Activated CD8-positive, alpha-beta memory T cell treated with anti-CD3 and anti-CD28 coated beads for 1 hour (primary cell): ENCODE measurements at places on chromosomes 13 and 19.

GRCh38 chr13:26340807-26341206 is 86.9 kb downstream of the CDK8 start:
- DNase-seq: no peak

DNA sequence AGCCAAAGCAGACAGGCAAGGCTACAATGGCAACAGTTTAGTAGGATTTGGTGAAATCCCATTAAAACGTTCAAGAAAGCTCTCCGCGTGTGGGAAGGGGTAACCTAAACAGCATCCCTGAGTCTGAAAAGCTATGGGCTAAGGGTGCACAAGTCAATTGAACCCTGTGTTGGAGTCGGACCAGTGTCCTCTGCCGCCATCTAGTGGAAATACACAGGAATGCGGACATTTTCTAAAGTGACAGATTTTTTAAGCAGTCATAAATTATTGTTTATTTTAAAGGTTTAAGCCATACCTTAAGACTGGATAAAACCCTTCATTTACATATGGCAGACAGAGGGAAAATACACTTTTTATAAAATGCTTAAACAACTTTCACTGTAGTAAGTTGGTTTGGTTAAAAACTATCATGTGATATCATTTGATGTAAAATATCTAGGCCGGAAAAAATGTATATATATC is 26.5 kb upstream of the LSM14A start:
- DNase-seq: no peak

DNA sequence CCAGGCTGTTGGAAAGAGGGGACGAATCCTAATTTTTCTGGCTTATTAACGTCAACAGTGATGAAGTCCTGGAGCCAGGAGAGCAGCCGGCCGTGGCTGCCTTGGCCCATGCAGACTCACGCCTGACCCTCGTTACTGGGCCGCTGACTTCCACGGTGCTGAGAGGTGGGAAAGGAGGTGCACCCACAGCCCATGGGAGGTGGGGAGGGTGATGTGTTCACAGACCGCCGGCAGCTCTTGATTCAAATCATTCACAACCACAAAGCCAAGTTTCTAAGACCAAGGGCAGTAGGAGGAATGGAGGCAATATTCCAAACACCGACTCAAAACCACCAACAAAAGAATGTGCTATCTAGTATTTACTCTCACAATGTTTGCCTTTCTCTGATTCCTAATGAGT is 24.3 kb downstream of the COL4A2 start:
- DNase-seq: no peak

DNA sequence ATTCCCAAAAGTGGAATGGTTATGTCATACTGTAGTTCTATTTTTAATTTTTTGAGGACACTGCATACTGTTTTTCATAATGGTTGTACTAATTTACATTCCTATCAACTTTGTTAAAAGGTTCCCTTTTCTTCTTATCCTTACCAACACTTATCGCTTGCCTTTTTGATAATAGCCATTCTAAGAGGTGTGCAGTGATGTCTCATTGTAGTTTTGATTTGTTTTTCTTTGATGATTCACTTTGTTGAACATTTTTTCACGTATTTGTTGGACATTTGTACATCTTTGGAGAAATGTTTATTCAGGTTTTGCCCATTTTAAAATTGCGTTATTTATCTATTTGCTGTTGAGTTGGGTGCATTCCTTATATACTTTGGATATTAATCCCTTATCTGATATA is 188.8 kb upstream of the SPRY2 start:
- no peak for DNase-seq

DNA sequence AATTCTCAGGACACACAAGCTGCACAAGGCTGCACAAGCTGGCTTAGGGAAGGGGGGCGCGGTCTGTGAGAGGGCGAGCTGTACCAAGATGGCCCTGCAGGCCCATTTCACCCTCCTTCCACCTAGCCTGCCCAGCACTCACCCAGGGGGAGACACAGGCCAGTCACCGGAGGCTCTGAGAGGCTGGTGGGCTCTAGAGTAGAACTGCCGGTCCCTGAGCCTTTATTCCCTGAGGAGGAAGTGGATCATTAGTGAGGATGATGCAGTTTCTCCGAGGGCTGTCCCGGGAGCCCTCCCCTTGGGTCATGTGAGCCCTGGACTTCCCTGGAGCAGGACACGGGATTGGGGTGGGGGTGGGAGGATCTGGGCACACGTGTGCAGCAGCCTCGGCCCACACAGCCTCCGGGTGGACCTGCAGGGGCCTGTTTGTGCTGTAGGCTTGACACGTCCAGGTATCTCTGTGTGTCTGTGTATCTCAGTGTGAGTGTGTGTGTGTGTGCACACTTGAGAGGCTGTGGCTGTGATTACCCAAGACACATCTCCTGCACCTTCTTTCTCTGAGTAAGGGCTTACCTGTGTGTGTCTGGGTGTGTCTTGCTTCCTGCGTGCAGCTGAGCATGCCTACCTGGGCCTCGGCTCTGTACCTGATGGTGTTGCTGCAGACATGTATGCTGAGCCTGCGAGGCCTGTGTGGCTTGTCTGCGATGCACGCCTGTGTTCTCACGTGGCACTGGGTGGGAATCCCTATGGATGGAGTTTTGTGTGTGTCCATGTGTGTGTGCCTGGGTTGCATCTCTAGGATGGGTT is at the start of gene ACP5:
TSS of gene ACP5 (minus strand) at position 195 of the 807 bp plus-strand sequence. CDS start 328 bp downstream, outside the sequence.
- no peak for DNase-seq

DNA sequence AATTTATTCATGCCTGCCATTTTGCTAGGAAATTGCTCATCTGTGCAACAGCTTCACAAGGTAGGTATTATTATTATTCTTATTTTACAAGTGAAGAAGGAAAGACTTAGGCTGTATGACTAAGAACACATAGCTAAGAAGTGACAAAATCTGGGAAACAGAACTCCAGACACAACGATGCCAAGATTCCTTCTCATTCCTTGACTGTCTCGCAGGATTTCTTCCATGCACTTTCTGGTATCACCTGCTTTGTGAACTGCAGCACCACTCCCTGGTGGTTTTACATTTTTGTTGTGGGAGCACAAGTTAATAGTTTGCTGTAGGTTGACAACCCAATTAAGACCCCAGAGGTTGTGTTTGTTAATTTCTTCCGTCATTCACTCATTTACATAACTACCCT is 188.5 kb downstream of the LACC1 start:
- no peak for DNase-seq

DNA sequence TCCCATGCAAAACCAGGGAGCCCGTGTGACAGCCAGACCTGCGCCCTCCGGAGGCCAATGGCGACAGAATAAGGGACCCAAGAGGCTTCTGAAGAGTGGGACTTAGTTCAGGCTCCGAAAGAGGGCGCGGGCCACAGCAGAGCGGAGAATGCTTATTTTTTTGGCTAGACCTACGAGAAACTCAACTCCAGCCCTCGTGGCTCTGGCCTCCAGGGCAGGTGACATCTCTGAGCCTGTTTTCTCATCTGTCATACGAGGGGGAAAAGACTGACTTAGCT is 23.0 kb downstream of the DPP9 start:
- no peak for DNase-seq

- DNase-seq: no peak
These were observed 1.1 kb downstream of the IRS2 start for GRCh38 chr13:109785141-109785891.
